ENCODE measurements at places on chromosomes 5 and 9.

DNA sequence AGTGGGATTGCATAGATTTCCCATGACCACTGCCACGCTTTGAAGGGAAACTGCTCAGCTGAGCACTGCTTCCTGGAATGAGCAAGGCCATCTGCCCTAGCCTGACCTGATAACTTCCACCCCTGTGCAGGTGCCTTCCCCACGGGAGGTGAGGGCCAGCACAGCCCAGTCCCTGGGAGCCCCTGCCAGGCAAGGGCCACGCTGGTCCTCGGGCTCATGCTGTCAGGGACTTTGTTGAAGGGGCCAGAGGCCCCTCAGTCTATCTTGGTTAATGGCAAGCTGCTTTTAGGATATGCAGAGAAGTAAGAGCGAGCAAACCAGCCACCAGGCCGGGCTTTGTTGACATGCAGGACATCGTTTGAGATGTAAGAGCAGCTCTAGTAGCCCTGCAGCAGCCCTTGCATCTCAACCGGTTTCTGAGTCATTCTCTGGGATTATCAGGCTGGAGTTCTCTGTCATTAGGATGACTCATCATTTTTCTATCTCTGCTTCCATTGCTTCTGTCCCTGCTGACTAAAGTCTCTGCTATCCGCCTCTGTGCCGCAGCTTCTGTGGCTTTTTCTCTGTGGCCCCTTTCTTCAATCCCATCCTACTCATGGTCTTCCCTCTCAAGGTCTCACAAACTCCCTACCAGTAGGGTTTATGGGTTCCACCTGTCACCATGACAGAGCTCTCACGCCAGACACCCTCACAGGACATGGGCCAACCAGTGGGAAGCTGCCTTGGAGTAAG lies 30.6 kb upstream of the IQGAP2 start:
- no peak for DNase-seq

- DNase-seq = no peak
Measured at GRCh38 chr5:14900693-14901461, 29.3 kb upstream of the ANKH start.

GRCh38 chr5:118776755-118777154 lies 211.6 kb downstream of the DTWD2 start:
- no peak for DNase-seq

DNA sequence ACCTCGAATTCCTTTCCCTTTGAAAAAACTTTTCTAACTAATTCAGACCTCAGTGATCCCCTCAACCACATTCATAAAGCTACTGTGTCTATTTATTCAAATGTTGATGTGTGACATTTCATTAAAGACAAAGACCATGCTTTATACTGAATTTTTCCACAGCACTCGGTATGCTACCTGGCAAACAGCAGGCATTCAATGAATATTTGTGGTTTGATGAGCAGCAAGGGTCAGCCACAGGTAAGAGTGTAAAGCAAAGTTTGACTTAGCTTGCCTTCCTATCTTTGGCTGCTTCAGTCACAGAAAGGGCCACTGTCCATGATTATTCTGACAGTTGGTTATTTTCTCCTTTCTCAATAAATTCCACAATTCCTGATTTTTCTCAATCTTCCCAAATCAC lies 5.1 kb upstream of the CDC42SE2 start:
- DNase-seq = no peak

- DNase-seq = no peak
Measured at GRCh38 chr5:122315521-122315920, 3.5 kb downstream of the SNCAIP start.

- DNase-seq = no peak
Measured at GRCh38 chr9:2291980-2292704, 277.0 kb downstream of the SMARCA2 start.

GRCh38 chr9:108852079-108852478 lies 3.7 kb downstream of the ACTL7B start:
- no peak for DNase-seq
